Karpas-422 (cell line): ENCODE measurements at places on chromosomes 1 and 21. TPM values are rescaled to one million over a fixed set of nuclear protein-coding genes. Genes with fewer than 3 reads are reported as not detected.

GRCh38 chr1:51237351-51238033 is 1.4 kb downstream of the RNF11 start:
- DNase-seq = no peak
- H3K4me1 ChIP-seq = peaks cover 30% of the 10 kb centered on the region
- H3K36me3 ChIP-seq = no peaks in the 10 kb centered on the region
- no peak overlapping the region for H3K27ac ChIP-seq
- H3K4me3 ChIP-seq = peak overlapping the region; percentile 95

GRCh38 chr1:184860985-184861754 is 106.5 kb upstream of the EDEM3 start:
- peaks cover 32% of the 10 kb centered on the region for H3K4me1 ChIP-seq
- no peaks in the 10 kb centered on the region for H3K27me3 ChIP-seq
- H3K27ac ChIP-seq = peak overlapping the region; percentile 82
- peak; percentile 56 for DNase-seq
- no peaks in the 10 kb centered on the region for H3K36me3 ChIP-seq

- no peaks in the 10 kb centered on the region for H3K36me3 ChIP-seq
- H3K27ac ChIP-seq = no peak overlapping the region
- H3K4me1 ChIP-seq = no peaks in the 10 kb centered on the region
- no peak for DNase-seq
These were observed 350.8 kb downstream of the AJAP1 start for GRCh38 chr1:5005171-5005570.

- H3K4me1 ChIP-seq = no peaks in the 10 kb centered on the region
- H3K4me3 ChIP-seq = no peak overlapping the region
- no peaks in the 10 kb centered on the region for H3K36me3 ChIP-seq
- no peaks in the 10 kb centered on the region for H3K27me3 ChIP-seq
- no peak for DNase-seq
- H3K27ac ChIP-seq = no peak overlapping the region
These were observed 79.7 kb downstream of the CACHD1 start for GRCh38 chr1:64549464-64550239.

GRCh38 chr1:16026723-16027484 is 5.1 kb downstream of the CLCNKA start:
- peak; percentile 54 for DNase-seq
- H3K4me1 ChIP-seq = no peaks in the 10 kb centered on the region
- no peaks in the 10 kb centered on the region for H3K27me3 ChIP-seq
- H3K27ac ChIP-seq = no peak overlapping the region
- no peaks in the 10 kb centered on the region for H3K36me3 ChIP-seq

- DNase-seq = no peak
- H3K4me3 ChIP-seq = no peak overlapping the region
- H3K27me3 ChIP-seq = no peaks in the 10 kb centered on the region
- H3K36me3 ChIP-seq = no peaks in the 10 kb centered on the region
- no peaks in the 10 kb centered on the region for H3K4me1 ChIP-seq
- H3K27ac ChIP-seq = no peak overlapping the region
These were observed 62.5 kb downstream of the UBIAD1 start for GRCh38 chr1:11335417-11336056.

DNA sequence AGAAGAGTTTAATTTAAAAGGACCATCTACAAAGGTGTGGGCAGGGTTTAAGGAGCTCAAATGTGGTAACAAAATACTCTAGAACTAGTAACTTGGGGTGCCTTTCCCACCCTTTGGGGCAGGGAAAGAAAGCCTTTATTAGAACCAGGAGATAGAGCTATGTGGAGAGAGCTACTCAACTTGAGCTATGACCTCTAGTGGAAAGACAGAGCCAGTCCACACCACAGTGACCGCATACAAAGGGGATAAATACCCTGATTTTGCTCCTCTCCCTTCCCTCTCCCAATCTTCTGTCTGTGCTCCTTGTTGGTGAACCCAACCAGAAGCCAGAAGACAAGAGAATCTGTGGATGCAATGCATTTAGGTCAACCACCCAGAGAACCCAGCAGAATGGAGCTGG is 54.4 kb upstream of the JAK1 start:
- H3K27me3 ChIP-seq = no peaks in the 10 kb centered on the region
- no peak overlapping the region for H3K27ac ChIP-seq
- DNase-seq = no peak
- no peak overlapping the region for H3K4me3 ChIP-seq

GRCh38 chr1:17359808-17360207 is 12.2 kb upstream of the PADI6 start:
- DNase-seq = no peak
- H3K4me3 ChIP-seq = no peak overlapping the region
- no peak overlapping the region for H3K27ac ChIP-seq
- no peaks in the 10 kb centered on the region for H3K4me1 ChIP-seq

- no peak overlapping the region for H3K4me3 ChIP-seq
- H3K4me1 ChIP-seq = peaks cover 5% of the 10 kb centered on the region
- H3K36me3 ChIP-seq = no peaks in the 10 kb centered on the region
- no peak for DNase-seq
These were observed 10.4 kb downstream of the MPZ start for GRCh38 chr1:161299347-161299746.

GRCh38 chr1:7127322-7128075 is 342.2 kb downstream of the CAMTA1 start:
- no peak overlapping the region for H3K27ac ChIP-seq
- no peak overlapping the region for H3K4me3 ChIP-seq
- no peak for DNase-seq
- H3K4me1 ChIP-seq = no peaks in the 10 kb centered on the region

GRCh38 chr1:202249436-202249835 is 55.8 kb downstream of the LGR6 start:
- H3K36me3 ChIP-seq = no peaks in the 10 kb centered on the region
- H3K27me3 ChIP-seq = no peaks in the 10 kb centered on the region
- DNase-seq = no peak
- H3K4me3 ChIP-seq = no peak overlapping the region

DNA sequence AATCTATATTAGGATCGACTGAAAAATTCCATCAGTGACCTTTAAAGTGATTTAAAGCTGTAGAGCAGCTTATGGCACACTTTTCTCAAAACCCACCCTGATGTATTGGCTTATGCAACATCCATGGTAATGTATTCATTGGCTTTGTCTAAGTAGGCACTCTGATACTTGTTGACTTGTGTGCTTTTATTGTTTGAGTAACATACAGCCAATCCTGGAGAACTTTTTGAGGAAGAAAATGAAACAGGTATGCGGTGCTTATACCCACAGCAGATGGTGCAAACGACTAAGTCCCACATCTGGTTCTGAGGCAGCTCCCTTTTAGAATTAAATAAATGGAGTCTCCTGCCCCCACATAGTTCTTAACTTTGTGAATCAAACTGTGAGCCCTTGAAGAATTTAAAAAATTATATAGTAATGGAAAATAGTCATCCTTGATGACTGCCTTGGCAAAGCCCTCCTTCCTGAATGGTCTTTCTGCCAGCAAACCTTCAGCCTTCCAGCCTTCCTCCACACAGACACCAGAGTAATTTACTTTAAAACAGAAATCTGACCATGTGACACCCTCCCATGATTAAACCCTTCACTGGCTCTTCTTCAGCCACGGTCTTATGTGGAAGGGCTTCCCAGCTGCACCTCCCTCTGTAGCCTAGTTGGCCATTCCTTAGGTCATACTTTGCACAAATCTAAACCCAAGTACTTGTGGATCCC is 116.0 kb downstream of the BCAR3 start:
- no peaks in the 10 kb centered on the region for H3K36me3 ChIP-seq
- H3K27ac ChIP-seq = no peak overlapping the region
- no peaks in the 10 kb centered on the region for H3K27me3 ChIP-seq
- no peaks in the 10 kb centered on the region for H3K4me1 ChIP-seq
- no peak overlapping the region for H3K4me3 ChIP-seq
- no peak for DNase-seq

DNA sequence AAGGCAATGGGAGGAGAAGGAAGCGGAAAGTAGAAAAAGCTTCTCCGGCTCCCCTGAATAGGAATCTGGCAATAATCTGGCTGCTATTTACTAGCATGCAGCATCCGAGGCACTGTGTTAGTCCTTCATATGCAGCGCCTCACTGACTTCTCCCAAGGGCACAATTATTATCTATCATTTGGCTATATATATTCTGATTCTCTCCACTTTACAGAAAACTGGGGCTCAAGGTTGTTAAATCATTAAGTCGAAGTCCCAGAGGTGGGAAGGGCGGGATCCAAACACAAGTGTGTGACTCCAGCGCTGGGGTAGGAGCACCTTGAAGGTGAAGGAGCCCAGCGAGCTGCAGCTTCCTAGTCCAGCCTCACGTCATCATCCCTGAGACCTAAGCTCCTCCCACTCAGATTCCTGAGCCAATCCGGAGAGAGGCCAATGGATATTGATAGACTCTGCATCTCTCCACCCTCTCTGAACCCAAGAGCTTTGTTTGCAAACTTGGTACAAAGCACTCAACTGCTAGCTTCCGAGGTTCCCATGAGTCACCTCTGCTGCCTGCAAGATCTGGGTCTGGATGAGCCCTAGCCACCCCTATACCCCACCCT is 16.6 kb upstream of the EYA3 start:
- DNase-seq = peak; percentile 49
- no peaks in the 10 kb centered on the region for H3K27me3 ChIP-seq
- no peak overlapping the region for H3K4me3 ChIP-seq
- no peak overlapping the region for H3K27ac ChIP-seq
- no peaks in the 10 kb centered on the region for H3K36me3 ChIP-seq

- DNase-seq = no peak
- no peaks in the 10 kb centered on the region for H3K27me3 ChIP-seq
- H3K4me3 ChIP-seq = no peak overlapping the region
- no peaks in the 10 kb centered on the region for H3K4me1 ChIP-seq
- H3K36me3 ChIP-seq = no peaks in the 10 kb centered on the region
These were observed 344.5 kb downstream of the LMX1A start for GRCh38 chr1:165011991-165012531.

DNA sequence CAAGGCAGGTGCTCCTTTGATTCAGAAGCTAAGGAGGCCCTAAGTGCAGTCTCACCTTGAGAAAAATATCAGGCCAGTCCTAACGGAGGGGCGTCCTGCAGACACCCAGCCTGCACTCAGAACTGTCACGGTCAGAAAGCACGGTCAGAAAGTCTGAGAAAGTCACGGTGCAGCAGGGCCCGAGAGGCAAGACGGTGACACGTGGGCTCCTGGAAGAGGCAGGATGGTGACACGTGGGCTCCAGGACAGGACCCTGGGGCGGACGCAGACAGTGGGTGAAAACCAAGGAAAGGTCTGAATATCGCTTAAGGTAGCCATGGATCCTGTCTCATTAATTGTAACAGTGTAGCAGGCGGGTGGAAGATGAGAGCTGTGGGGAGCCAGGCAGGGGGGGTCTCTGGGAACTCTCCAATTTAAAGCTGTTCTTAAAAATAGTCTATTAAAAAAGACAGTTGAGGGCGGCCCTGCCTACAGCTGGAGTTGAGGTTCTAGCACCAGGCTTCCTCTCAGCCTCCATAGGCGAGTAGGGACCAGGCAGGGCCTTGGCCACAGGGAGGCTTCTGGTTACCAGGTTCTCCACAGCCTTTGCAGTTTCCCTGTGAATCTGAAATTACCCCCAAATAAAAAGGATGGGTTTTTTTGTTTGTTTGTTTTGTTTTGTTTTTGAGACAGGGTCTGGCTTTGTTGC is 65.2 kb downstream of the FAAP20 start:
- no peak for DNase-seq
- H3K4me3 ChIP-seq = no peak overlapping the region
- H3K4me1 ChIP-seq = no peaks in the 10 kb centered on the region

GRCh38 chr1:81820765-81821164 is 20.0 kb downstream of the ADGRL2 start:
- H3K27me3 ChIP-seq = no peaks in the 10 kb centered on the region
- no peak overlapping the region for H3K27ac ChIP-seq
- no peak for DNase-seq
- no peak overlapping the region for H3K4me3 ChIP-seq
- no peaks in the 10 kb centered on the region for H3K4me1 ChIP-seq

DNA sequence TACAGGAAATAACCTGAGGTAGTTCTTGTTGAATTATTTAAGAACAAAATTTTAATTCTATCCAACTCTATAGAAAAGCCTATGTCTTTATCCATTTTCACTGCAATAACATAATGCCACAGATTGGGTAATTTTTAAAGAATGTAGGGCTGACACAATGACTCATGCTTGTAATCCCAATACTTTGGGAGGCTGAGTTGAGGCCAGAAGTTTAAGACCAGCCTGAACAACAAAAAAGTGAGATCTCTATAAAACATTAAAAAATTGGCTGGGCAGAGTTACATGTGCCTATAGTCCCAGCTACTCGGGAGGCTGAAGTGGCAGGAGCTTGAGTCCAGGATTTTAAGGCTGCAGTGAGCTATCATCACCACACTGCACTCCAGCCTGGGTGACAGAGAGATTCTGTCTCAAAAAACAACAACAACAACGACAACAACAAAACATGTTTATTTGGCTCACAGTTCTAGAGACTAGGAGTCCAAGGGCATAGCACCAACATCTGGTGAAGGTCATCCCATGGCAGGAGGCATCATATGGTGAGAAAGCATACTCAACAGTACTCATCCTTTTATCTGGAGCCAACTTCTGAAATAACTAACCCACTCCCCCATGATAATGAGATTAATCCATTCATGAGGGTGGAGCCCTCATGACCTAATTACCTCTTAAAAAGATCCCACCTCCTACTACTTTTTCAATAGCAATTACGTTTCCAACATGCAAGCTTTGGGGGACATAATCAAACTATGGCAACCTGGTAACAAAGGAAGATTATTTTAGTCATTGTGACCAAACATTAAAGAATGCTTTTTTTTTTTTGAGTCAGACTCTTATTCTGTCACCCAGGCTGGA is 59.6 kb downstream of the ABL2 start:
- no peaks in the 10 kb centered on the region for H3K27me3 ChIP-seq
- H3K4me3 ChIP-seq = no peak overlapping the region
- DNase-seq = peak; percentile 30

GRCh38 chr1:62407398-62408009 is 29.3 kb upstream of the USP1 start:
- H3K27me3 ChIP-seq = no peaks in the 10 kb centered on the region
- H3K27ac ChIP-seq = no peak overlapping the region
- DNase-seq = peak; percentile 81
- no peaks in the 10 kb centered on the region for H3K36me3 ChIP-seq
- H3K4me3 ChIP-seq = no peak overlapping the region
- peaks cover 3% of the 10 kb centered on the region; the same call in 1 of the 2 replicates for H3K4me1 ChIP-seq

The TMEM82 gene
- total RNA-seq = not detected in 2 replicates

The ZBTB8OS gene
- total RNA-seq = 55.1 and 88.3 TPM in 2 replicates

The EDARADD gene
- not detected in 2 replicates for total RNA-seq

The TFAP2E gene
- 0.56 and 1.4 TPM in 2 replicates for total RNA-seq

The SAMD11 gene
- total RNA-seq = not detected in 2 replicates

The LAD1 gene
- total RNA-seq = 0.76 and 1.2 TPM in 2 replicates

The TNFRSF14 gene
- total RNA-seq = 10.3 and 15.6 TPM in 2 replicates

The CD1B gene
- total RNA-seq = not detected in 2 replicates

The LRRC3 gene
- not detected in 2 replicates for total RNA-seq

The LMNA gene
- total RNA-seq = 27.5 and 41.6 TPM in 2 replicates

The WNT3A gene
- total RNA-seq = not detected in 2 replicates

The TAL1 gene
- not detected in 2 replicates for total RNA-seq

The TPTE gene
- total RNA-seq = not detected in 2 replicates

The ANKRD35 gene
- 0.11 TPM in 1 of 2 replicates, not detected in the other for total RNA-seq

The C1QA gene
- not detected in 2 replicates for total RNA-seq

The MARK1 gene
- 0.90 and 1.3 TPM in 2 replicates for total RNA-seq

The VWA1 gene
- not detected in 2 replicates for total RNA-seq

The PARK7 gene
- 146 and 207 TPM in 2 replicates for total RNA-seq
